ENCODE measurements at places on chromosomes 11 and 22. TPM values are rescaled to one million over a fixed set of nuclear protein-coding genes. Genes with fewer than 3 reads are reported as not detected.

The MUC15 gene
- polyA plus RNA-seq = 4.4 TPM

The HTR3B gene
- polyA plus RNA-seq = 0.12 TPM

The KCNJ11 gene
- polyA plus RNA-seq = 2.4 TPM

The NAV2 gene
- 34.6 TPM for polyA plus RNA-seq

The PIK3C2A gene
- 69.8 TPM for polyA plus RNA-seq

The MMP3 gene
- polyA plus RNA-seq = not detected

The CNGA4 gene
- polyA plus RNA-seq = 0.08 TPM

The FOLH1 gene
- 19.2 TPM for polyA plus RNA-seq

The SYT13 gene
- polyA plus RNA-seq = 15.2 TPM

The PARVG gene
- polyA plus RNA-seq = 2.3 TPM

The SLC22A12 gene
- 4.0 TPM for polyA plus RNA-seq

The MMP8 gene
- polyA plus RNA-seq = not detected

The SMIM35 gene
- polyA plus RNA-seq = 0.15 TPM

The PKDREJ gene
- polyA plus RNA-seq = 0.37 TPM

The OR8G1 gene
- not detected for polyA plus RNA-seq

The CTSC gene
- polyA plus RNA-seq = 264 TPM

The POU2F3 gene
- polyA plus RNA-seq = 0.35 TPM

The MRGPRX2 gene
- polyA plus RNA-seq = not detected

The NOX4 gene
- polyA plus RNA-seq = 50.2 TPM

The GPR83 gene
- 0.67 TPM for polyA plus RNA-seq

The PNPLA3 gene
- polyA plus RNA-seq = 1.1 TPM

The APOBEC3A gene
- polyA plus RNA-seq = not detected

The UCP2 gene
- 62.0 TPM for polyA plus RNA-seq

The OOSP4A gene
- polyA plus RNA-seq = not detected

The CRYBB3 gene
- polyA plus RNA-seq = 0.18 TPM

The RFPL1 gene
- polyA plus RNA-seq = 1.2 TPM

The PHETA2 gene
- polyA plus RNA-seq = 9.8 TPM

The GRAMD4 gene
- polyA plus RNA-seq = 18.5 TPM

The SOX10 gene
- 0.62 TPM for polyA plus RNA-seq

The PANX2 gene
- 1.1 TPM for polyA plus RNA-seq

The B4GAT1 gene
- polyA plus RNA-seq = 55.0 TPM

The SLC5A12 gene
- 52.0 TPM for polyA plus RNA-seq

The CCDC116 gene
- polyA plus RNA-seq = 0.22 TPM

The PANX3 gene
- not detected for polyA plus RNA-seq

The OR52D1 gene
- not detected for polyA plus RNA-seq

The CSKMT gene
- 3.9 TPM for polyA plus RNA-seq

The ROBO4 gene
- polyA plus RNA-seq = 16.0 TPM

The CHST1 gene
- polyA plus RNA-seq = 7.5 TPM

The KRTAP5-11 gene
- polyA plus RNA-seq = not detected

The TPBGL gene
- polyA plus RNA-seq = 0.24 TPM

The THY1 gene
- 104 TPM for polyA plus RNA-seq

The SUSD2 gene
- polyA plus RNA-seq = 17.8 TPM

The TSPAN4 gene
- polyA plus RNA-seq = 71.2 TPM

The HBE1 gene
- polyA plus RNA-seq = 13.8 TPM

The LMNTD2 gene
- 2.6 TPM for polyA plus RNA-seq

The TMEM191B gene
- polyA plus RNA-seq = 0.15 TPM

The DEFB131B gene
- polyA plus RNA-seq = not detected

The FAM227A gene
- 4.4 TPM for polyA plus RNA-seq

The ANO5 gene
- 7.9 TPM for polyA plus RNA-seq

The DCHS1 gene
- polyA plus RNA-seq = 31.1 TPM

The RAG2 gene
- 0.31 TPM for polyA plus RNA-seq

The NRIP3 gene
- polyA plus RNA-seq = 1.3 TPM

The CCDC179 gene
- not detected for polyA plus RNA-seq

The OR6A2 gene
- not detected for polyA plus RNA-seq

The CD6 gene
- polyA plus RNA-seq = 0.82 TPM

The TRIM29 gene
- polyA plus RNA-seq = 0.98 TPM

The GGT5 gene
- polyA plus RNA-seq = 16.5 TPM

The DEUP1 gene
- 1.5 TPM for polyA plus RNA-seq

The MRGPRX4 gene
- not detected for polyA plus RNA-seq

All from right renal cortex interstitium (tissue), 3 donors.